ENCODE measurements at places on chromosomes 1 and 21.
A peak's percentile ranks its signal among the peaks of the same experiment; 100 is the strongest.

DNA sequence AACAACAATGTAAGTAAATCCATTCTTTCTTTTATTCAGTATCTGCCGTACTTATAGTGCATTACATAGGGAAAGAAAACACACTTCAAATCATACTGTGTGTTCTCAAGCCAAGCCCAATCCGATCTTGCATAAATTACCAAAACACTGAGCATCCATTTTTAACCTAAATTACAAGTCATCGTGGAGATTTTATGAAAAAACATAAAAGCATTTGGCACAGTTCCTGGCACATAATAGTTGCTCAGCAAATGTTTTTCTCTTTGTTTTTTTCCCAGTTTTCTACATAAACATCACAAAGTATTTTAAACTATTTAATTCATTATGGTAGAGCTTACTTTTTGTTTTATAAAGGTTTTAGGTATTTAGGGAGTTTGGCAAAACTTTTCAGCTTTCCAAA lies 48.1 kb upstream of the LRRC8C start:
- DNase-seq, result no peak

- no peak for DNase-seq
Observed at GRCh38 chr1:236341298-236341697, 52.8 kb upstream of the EDARADD start.

- DNase-seq, result no peak
Observed at GRCh38 chr1:18951818-18952391, 4.6 kb downstream of the IFFO2 start.

DNA sequence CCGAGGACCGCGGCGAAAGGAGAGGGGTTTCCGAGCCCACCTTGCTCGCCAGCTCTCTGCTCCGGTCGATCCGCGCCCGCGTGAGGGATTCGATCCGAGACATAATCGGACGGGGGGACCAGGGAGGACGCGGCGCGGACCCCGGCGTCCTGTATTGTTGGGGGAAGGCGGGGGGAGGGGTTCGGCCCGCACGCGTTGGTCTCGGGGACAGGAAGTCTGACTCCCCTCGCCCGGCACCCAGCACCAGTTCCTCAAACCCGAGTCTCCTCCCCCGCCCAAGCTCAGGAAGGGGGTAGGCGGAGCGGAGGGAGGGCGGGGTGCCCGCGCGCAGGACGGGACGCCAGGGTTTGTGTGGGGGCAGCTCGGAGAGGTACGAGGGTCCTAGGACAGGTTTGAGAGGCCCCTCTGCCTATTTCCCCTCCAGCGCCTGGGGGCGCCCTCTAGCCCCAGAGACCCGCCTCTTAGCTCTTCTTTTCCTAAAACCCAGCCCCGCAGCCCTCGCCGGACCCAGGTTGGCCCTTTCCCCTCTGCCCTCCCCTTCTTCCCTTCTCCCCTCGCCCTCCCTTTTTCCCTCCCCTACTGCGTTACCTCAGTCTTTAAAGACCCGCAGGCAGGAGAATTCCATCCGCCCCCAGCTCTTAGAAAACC lies at the start of gene ARHGEF2:
TSS of gene ARHGEF2 (minus strand) at position 223 of the 648 bp plus-strand sequence. CDS start at position 103, 120 bp downstream.
- peak; percentile 94 for DNase-seq

DNA sequence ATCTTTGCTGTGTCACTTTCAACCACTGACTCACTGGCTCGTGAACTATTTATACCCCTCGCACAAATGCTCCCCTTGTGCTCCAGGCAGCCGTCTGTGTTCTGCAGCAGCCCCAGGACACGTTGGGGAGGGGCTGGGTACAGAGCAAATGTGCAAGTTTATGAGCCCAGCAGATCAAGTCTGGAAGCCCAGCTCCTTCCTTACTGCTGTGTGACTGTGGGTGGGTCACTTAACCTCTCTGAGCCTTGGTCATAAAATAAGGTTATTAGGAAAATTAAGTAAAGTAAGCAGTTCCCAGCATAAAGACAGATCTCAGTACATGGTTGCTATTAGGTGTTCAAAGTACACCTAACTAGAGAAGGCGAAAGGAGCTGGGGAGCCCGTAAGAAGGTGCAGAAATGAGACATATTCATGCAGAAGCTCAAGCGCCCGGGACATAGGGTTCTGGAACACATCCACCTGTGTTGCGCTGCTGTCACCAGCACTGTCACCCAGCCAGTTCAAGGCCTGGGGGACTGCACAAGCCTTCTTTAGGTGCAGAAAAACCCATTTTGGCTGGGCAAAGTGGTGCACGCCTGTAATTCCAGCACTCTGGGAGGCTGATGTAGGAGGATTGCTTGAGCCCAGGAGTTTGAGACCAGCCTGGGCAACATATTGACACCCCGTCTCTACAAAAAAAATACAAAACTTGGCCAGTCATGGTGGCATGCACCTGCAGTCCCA lies 13.8 kb downstream of the EFHD2 start:
- DNase-seq, result no peak

DNA sequence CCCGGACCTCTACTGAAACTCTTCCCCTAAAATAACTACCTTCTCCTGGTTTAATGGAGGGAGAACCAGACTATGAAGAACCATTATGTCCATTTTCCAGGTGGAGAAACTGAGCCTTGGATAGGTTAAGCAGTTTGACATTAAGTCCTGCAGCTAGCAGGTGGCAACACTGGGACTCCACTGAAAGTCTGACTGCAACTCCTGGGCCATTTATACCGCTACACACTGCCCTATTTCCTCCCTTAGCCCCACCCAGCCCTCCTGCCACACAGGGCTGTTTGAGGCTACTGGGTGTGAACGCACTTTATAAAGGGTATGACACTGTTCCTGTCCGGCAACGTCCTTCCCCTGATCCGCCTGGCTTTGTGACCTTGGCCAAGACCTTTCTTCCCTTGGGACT lies 511 bp upstream of the INPP5B start:
- DNase-seq, result no peak

GRCh38 chr21:34928637-34929036 lies 120.5 kb downstream of the RUNX1 start:
- no peak for DNase-seq

GRCh38 chr1:87473203-87473661 lies 144.6 kb downstream of the LMO4 start:
- DNase-seq, result no peak

DNA sequence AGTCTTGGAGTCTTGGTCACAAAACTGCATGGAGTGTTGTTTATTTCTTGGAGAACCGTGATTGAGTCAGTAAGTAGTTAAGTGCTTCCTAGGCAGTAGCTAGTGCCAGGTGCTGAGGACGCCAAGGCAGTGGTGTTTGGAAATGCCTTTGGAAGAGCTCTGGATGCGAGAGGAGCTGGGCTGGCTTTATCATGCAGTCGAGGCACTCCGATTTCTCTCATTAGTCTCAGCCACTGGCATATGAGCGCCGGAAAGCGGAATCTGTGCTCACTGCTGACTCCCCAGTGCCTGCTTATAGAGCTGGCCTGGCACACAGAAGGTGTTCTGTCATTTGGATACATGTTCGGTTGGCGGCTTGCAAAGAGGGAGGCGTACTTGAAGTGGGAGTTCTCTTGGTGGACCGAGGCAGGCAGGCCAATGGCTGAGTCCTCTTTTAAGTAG lies 3.6 kb downstream of the TENT5C start:
- DNase-seq, result no peak
